ENCODE measurements at places on chromosomes 11 and 22.

GRCh38 chr11:61297746-61298145 lies 2.6 kb upstream of the VWCE start:
- no peak for DNase-seq

DNA sequence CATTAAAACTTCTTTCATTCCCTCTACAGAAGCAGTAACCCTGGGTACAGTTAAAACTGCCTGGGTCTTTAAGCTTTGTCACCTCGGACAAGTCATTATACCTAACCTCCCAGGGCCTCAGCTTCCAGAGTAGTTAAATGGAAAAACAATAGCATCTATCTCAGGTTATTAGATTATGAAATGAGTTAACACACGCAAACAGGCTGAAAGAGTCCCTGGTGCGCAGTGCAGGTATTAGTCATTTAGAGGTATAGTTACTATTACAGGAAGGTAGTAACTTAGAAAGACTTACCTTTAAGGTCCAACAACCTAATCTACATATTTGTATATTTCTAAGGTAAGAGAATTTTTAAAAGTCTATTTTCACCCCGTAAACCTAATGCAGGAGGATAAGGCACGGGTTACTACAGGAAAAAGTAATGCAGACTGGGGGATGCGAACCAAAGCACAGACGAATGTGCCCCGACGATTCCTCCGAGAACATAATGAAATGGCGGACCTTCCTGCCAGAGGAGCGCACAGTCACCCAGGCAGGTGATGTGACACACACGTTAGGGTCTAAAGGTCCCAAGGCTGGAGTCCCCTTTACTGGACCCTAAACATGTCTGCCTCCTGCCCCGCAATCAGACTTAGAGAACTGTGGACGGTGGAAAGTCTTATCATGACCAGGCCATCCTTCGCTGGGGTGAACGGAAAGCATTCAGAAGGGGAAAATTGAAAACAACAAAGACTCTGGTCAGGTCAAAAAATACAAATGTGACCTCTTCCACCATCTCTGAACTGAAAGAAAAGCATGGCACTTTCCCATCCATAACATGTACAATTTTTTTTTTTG lies 1.3 kb downstream of the NAP1L4 start:
- DNase-seq, result no peak

DNA sequence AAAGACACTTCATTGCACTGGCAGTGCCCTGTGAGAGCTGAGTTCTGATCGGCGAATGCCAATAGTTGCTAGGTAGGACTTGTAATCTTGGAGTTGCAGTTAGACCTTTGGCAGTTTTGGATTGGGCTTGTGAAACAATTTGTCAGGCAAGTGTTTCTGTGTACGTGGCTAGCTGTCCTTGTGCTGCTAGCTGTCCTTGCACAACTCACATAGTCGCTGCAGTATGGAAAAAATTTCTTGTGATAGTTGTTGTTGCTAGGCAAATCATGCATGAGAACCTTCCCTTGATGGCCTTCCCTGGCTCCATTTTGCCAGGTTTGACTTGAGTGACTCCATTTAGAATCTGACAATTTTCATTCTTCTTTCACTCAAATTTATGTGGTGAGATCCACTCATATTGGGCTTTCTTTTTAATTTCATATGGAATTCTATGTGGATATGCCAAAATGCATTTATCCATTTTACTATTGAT lies 140.7 kb downstream of the APIP start:
- no peak for DNase-seq

DNA sequence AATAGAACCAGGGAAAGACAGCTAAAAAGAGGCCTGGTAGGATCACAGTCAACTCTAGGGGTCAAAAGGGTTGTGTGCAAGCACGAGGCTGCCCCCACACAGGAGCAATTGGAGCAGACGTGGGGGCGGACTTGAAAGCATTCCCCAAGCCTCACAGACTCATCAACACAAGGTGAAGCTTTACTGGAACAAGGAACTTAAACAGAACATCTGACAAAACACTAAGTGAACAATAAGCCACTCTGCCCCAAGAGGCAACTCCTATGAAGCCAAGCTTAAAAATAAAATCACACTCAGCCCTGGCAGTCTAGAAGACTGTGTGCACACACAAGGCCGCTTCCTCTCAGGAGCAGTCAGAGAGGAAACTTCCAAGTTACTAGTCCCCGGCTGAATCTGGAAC lies 32.2 kb upstream of the TEAD1 start:
- DNase-seq, result no peak

DNA sequence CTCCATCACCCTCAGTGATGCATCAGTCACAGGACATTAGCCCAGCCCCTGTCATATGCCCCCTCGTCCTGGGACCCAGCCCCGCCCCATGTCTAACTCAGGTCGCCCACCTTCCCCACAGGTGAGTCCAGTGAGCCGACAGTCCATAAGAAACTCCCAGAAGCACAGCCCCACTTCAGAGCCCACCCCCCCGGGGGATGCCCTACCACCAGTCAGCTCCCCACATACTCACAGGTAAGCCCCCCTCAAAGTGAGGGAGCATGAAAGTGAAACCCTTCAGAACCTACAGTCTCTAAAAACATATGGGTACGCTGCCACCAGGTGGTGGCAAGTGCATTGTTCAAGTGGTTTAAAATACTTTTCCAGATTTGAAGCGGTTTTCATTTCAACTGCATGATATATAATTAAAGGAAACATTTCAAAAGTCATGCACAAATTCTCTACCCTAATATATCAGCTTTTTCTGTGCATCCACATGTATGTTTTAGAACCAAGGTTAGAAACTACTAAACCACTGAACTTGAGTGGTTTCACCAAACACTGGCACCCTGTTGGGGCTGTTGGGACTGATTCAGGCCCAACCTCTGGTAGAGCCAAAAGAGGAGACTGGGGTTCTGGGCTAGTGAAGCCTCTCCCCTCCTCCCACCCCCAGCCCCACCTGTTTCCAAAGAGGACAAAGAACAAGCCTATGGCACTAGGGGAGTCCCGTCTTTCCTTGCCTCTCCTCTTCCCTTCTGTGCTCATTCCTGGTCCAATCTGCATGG lies 17.3 kb downstream of the EPS8L2 start:
- no peak for DNase-seq

DNA sequence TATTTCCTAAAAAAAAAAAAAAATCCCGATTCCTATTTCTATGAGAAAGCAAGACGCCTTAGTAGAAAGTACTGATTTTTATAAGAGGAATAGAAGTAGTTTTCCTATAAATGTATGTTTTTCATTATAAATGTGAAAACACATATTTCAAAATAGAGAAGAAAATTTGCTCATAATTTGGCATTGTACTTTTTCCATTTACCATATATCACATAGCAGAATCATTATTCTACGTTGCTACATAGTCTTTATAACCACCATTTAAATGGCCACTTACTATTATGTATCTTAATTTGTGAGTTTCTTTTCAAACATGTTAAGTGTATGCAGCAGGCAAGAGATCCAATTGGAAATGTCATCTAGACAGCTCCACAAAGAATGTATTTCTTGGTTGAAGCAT lies 99.0 kb downstream of the CCDC34 start:
- no peak for DNase-seq

- no peak for DNase-seq
Observed at GRCh38 chr11:134659882-134660281, 247.8 kb upstream of the B3GAT1 start.

DNA sequence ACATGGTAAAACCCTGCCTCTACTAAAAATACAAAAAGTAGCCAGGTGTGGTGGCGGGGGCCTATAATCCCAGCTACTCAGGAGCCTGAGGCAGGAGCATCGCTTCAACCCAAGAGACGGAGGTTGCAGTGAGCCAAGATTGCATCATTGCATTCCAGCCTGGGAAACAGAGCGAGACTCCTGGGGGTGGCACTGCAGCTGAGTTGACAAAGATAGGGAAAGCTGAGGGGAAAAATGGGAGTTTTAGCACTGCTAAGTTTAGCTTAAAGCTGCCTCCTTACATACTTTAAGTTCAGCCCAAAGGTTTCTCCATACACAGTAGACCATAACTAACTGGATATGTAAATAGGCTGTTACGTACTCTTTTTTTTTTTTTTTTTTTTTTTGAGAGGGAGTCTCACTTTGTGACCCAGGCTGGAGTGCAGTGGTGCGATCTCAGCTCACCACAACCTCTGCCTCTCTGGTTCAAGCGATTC lies 9.0 kb upstream of the USP28 start:
- no peak for DNase-seq

GRCh38 chr11:122334546-122335339 lies 218.7 kb upstream of the BLID start:
- no peak for DNase-seq

DNA sequence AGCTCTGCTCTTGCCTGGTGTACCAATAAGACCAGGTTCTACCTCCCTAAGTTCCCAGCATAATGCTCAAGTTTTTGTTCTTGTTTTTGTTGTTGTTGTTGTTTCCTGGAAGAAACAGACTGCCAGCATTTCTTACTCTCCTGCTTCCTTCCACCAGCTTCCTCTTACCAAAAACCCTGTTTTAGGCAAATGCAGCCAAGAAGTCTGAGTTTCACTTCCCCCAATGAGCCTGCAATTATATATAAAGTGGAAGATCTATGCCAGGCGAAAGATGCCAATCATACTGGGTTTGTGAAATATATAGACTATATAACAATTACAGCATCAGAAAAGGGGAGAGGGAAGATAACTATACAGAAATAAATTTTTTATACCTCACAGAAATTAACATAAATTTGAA lies 931.5 kb upstream of the FAT3 start:
- DNase-seq, result no peak
